ENCODE measurements at places on chromosomes 4 and X.

GRCh38 chrX:24528605-24529004, 63.5 kb downstream of the PDK3 start:
- no peak for DNase-seq

DNA sequence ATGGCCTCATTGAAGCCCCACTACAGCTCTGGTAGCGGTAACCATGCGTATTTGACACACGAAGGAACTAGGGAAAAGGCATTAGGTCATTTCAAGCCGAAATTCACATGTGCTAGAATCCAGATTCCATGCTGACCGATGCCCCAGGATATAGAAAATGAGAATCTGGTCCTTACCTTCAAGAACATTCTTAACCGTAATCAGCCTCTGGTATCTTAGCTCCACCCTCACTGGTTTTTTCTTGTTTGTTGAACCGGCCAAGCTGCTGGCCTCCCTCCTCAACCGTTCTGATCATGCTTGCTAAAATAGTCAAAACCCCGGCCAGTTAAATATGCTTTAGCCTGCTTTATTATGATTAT, 876 bp downstream of the HPRT1 start:
- DNase-seq: peak; percentile 52

- no peak for DNase-seq
Measured at GRCh38 chr4:167452922-167453430, 218.7 kb upstream of the SPOCK3 start.

GRCh38 chr4:60042941-60043340, 1157.2 kb upstream of the ADGRL3 start:
- peak; percentile 7 for DNase-seq

GRCh38 chr4:106312997-106313522, 2.9 kb downstream of the TBCK start:
- DNase-seq: no peak

DNA sequence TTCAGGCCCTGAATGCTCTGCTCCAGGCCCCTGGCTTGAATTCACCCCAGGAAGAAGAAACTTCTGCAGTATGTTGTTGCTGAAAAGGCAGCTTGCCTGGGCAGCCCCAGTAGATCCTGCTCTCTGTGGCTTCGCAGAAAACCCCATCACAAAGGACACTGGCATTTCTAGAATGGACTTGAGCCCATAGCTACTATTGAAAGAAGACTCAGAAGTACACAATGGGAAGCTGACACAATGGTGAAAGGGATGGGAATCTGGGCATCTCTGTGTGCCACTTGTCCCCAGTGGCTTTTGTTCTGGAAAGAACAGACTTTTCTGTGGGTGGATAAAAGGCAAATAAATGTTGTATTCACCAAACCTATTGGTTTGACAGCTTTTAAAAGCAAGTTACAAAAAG, 67.4 kb upstream of the SCML1 start:
- no peak for DNase-seq

GRCh38 chr4:2226261-2226660, 15.7 kb downstream of the HAUS3 start:
- no peak for DNase-seq

GRCh38 chr4:77065382-77065781, 10.4 kb downstream of the CCNI start:
- no peak for DNase-seq

GRCh38 chrX:117059848-117060247, 597.1 kb upstream of the CT83 start:
- DNase-seq: no peak

DNA sequence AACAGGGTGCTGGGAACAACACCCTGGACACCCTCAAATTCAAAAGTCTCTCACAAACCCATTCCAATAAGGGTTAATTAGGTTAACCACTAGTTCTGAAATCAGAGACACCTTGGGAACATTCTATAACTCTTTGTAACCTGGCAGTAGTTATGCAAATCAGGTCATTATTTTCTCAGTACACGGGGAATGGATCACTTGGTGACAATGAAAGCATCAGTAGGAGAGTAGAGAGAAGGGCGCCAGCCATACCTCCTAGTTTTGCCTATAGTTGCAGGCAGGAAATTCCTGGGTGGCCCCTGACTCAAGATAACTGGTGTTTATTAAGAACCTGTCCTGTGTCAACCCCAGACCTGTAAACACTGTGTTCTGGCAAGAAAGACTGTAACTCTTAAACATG, 2.5 kb downstream of the CCDC110 start:
- no peak for DNase-seq

DNA sequence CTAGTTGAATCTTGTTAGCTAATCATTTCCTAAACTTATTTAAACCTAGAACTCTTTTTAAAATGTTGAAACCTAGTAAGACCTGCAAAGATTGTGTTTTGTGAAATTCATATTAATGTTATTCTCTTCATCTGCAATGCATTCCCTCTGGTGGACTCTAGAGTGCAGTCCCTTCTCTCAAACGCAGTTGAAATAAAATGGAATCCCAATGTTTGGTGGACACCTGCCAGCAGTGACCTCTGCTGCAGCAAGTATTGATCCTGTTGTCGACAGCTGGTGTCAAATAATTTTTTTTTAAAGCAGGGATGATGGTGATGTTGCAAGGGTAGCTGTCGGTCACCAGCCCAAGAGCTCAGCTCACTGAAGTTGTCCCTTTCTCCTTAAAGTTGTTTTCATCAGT, 492.0 kb downstream of the ZIC3 start:
- DNase-seq: no peak

DNA sequence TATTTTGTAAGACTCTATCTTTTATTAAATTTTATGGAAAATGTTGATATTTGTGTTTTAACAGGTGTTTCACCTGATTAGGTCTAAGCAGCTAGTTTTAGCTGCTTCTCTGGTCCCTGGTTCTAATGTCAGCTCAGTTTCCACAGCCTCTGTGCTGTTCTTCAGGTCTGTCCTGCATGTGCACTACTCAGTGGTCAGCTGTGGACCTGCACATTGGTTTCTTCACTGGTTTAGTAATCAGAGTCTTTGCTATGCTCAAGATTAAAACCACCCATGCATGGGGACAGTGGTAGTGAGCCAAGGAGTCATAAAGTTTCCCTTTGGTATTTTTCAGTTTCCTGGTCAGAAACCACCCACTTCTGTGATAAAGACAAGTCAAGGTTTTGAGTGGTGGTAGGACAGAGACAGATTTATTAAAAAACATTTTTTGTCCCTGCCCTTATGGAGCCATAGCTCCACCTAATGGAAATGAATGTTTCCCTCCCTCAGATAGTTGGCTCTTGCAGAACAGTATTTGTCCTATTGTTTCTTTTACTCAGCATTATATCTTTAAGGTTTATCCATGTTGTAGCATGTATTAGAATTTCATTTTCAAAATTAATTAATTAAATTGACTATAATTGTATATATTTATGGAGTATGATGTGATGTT, 36.8 kb upstream of the VBP1 start:
- peak; percentile 37 for DNase-seq

DNA sequence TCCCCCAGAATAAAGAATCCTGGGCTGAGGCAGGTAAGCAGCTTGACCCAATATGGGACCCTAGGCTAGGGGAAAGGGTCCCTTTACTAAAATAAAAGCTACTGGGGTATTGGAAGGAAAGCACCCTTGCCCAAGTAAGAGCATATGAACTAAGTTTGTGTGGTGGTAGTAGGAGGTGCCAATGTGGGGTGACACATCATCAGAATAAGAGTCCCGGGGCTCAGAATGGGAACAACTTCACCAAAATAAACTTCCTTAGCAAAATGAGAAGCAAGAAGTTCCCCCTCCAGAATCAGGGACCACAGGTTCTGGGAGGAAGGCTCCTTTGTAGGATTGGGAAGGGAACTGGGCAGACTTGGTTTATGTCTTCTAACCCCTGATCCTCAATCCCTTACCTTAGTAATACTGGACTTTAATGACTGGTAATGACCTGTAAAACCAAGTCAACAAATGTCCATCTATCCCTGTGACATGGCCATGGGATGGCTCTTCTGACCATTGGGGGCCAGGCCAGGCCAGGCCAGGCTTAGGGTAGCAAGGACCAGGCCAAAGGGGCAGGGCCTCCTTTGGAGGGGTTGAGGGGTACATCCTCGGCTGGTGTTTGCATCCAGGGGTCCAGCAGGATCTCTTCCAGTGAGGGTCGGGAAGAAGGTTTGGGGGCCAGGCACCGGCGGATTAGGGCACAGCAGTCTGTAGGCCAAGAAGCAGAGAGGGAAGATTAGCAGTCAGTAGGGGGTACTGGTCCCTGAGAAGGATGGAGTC, 2.3 kb upstream of the SLC35A2 start:
- DNase-seq: no peak

DNA sequence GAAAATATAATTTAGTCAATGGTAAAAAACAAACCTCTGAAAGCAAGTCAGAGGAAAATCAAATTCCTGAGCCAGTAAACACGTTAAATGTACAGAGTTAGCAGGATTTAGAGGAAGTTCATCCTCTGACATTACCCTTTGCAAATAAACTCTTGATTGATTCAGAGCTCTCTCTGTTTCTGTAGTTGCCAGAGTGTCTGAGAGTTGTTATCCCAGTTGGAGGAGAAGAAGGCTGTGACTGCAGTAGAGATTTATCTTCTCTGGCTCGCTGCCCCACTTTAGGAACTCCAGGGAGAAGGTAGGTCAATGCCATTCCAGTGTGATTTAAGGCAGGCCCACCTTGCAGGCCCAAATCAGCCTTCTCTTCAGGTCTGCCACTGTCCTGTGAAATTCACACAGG, 6.2 kb upstream of the AMOT start:
- DNase-seq: no peak

- peak; percentile 3 for DNase-seq
Measured at GRCh38 chr4:26496207-26496783, 6.0 kb upstream of the CCKAR start.

- DNase-seq: no peak
Measured at GRCh38 chr4:73859614-73860088, 6.6 kb downstream of the PF4V1 start.

- no peak for DNase-seq
Measured at GRCh38 chr4:89184407-89184806, 73.1 kb downstream of the TIGD2 start.

- no peak for DNase-seq
Measured at GRCh38 chr4:77148078-77148477, 8.9 kb upstream of the CCNG2 start.

DNA sequence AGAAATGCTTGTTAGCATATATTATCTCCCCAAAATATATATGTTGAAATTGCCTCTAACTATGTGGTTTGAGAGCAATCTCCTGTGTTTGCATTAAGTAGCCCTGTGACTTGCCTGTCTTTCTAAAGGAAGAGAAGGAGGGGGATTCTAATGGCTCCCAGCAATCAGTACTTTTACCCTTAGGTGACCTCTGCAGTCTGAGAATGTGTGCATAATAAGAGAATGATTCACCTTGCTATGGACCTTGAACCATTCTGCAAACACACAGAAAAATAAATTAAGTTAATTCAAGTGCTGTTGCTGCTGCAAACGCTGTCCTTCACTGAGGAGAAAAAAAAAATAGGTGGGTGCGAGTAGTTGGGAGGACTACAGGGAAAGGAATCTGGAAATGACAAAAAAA, 322.2 kb downstream of the IQCM start:
- no peak for DNase-seq

GRCh38 chr4:169249214-169249973, 21.4 kb downstream of the SH3RF1 start:
- DNase-seq: no peak

DNA sequence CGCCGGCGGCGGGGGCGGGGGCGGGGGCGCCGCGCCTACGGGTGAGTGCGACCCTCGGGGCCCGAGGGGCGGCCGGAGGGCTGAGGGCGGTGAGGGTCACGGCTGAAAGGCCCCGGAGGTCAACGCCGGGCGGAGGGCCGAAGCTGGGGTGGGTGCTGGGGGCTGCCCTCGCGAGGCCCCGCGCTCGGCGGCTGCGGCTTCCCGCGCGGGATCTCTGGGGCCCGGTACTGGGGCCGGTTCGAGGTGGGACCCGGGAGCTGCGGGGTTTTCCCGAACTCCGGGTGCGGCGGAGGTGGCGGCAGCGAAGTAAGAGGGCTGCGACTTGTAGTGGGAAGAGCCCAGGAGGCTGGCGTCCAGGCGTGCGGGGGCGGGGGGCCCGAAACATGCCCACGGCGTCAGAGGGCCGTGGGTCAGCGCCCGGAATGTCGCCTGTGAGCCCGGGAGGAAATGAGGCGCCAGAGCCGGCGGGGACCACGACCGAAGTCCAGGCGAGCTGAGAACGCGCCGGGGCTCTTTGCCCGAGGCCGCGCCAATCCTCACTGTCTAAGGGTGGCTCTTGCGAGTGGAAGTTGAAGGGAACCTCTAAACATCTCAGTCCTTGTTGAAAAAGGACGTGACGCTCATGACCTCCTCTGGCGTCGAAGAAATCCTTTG, 407 bp downstream of the IL13RA1 start:
- DNase-seq: no peak

DNA sequence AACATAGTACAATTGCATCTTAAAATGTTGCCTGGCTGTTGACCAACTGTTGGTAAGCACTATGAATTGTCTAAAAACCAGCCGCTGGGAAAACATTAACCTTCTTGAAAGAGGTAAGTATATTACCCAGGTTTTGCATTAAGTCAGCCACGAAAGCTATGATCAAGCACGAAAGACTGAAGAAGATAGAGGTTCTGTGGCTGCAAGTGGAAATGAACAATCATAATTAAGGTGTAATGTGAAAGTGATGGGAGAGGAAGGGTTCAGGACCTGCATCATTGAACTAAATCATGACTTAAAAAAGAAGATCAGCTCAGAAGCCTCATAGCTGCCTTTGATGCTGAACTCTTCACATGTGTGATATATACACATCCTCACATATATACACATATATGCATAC, 341.0 kb downstream of the NR3C2 start:
- DNase-seq: no peak

- DNase-seq: no peak
Measured at GRCh38 chr4:118989098-118990080, 100.7 kb downstream of the SYNPO2 start.

DNA sequence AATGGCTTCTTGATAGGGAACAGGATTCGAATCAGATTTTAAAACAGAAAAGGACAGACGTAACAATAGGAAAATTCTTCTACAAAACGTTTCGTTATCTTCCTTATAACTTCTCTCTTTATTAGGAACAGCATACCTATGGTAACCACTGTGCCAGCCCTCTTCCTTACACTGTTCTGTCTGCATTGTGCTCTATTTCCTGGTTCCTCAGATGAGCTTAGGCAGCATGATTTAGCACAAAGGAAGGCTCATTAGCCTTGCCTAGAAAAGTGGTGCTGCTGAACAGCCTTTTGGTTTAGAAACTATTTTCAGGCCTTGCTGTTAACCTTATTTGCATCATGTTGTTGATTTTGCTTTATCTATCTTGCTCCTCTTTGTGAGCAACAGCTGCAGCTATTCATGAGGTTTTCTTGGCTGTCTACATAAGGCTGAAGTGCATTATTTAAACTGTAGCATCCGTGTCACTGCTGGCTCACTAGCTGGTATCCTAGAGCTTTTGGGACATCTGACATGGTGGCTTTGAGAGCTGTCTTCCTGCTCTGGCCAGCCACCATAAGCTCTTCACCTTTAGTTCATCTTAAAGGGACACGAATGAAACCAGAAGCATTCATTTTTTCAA, 69.9 kb upstream of the NRK start:
- DNase-seq: no peak

GRCh38 chr4:54058171-54058570, 6.2 kb downstream of the CHIC2 start:
- no peak for DNase-seq

- peak; percentile 75 for DNase-seq
Measured at GRCh38 chr4:3346146-3346545, 53.3 kb downstream of the RGS12 start.

- no peak for DNase-seq
Measured at GRCh38 chr4:4735136-4735750, 124.2 kb upstream of the MSX1 start.
